ENCODE measurements at places on chromosomes 16 and 17.

GRCh38 chr16:66720766-66721165 is 24.2 kb upstream of the CMTM4 start:
- no peak for DNase-seq

GRCh38 chr17:42138749-42139492 is 15.9 kb downstream of the RAB5C start:
- no peak for DNase-seq

DNA sequence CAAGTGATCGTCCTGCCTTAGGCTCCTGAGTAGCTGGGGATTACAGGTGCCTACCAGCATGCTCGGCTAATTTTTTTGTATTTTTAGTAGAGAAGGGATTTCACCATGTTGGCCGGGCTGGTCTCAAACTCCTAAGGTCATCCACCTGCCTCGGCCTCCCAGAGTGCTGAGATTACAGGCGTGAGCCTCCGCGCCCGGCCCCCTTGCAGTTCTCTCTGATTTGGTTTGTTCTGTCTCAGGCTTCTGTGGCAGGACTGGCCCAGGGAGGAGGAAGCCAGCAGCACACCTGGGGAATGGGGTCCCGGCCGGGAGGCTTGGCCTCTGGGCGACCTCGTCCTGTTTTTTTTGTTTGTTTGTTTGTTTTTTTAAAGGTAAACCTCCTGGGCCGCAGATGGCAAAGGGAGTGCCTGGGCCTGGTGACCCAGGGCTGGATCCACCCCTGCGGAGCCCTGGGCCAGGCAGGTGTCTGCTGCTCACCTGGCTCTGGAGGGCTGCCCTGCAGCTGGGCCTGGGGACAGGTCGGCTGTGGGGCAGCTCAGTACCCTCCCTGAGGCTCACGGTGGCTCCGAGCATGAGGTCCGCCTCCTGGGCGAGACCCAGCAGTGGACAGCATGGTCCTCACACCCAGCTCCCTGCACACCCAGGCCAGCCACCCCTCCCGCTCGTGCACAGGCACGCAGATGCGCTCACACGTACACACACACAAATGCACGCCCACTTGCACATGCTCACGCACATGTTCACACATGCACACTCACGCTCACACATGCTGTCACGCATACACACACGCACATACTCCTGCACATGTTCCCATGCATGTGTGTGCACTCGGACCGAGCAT is 3.3 kb upstream of the NUDT16L1 start:
- DNase-seq = no peak

DNA sequence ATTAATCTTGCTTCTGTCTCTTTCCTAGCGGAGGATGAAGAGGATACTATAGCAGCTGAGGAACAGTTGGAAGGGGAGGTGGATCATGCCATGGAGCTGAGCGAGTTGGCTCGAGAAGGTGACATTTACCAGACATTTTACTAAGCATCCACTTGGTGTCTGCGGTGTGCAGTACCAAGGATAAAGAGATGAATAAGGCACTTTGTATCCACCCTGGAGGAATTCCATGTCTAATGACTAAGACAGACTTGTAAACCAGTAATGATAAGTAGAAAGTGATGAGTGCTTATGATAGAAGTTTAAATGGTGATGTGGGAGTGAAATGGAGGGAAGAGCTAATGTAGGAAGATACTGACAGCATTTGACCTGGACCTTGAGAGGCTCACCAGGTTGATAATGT is 12.0 kb downstream of the SRCAP start:
- no peak for DNase-seq

GRCh38 chr17:41811549-41812380 is at the start of gene P3H4:
P3H4 (minus strand) TSS chr17:41811949; CDS start chr17:41811915, 34 bp downstream.
- peak; percentile 66 for DNase-seq

DNA sequence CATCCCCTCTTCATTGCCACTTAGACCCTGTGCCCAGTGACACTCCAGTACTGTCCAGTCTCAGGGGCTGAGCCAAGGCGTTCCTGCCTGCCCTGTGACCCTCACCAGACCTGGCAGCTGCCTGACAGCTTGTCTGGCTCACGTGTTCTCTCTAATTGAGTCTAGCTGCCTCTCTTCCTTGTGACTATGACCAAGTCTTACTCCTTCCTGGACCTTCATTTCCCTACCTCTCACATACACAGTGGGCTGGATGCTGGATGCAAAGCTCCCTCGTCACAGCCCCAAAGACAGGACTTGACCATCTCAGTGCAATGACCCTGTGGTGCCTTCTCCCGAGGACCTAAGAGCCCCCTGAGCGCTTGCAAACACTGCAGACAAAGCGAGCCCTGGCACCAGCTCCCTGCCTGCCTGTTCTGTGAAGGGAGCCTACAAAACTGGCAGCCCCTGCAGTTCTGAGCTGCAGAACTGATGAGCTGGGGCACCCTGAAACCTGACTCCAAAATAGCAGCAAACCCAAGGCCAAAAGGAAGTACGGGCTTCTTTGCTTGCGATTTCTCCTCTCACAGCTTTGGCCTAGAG is 1.7 kb downstream of the DEXI start:
- DNase-seq = no peak

DNA sequence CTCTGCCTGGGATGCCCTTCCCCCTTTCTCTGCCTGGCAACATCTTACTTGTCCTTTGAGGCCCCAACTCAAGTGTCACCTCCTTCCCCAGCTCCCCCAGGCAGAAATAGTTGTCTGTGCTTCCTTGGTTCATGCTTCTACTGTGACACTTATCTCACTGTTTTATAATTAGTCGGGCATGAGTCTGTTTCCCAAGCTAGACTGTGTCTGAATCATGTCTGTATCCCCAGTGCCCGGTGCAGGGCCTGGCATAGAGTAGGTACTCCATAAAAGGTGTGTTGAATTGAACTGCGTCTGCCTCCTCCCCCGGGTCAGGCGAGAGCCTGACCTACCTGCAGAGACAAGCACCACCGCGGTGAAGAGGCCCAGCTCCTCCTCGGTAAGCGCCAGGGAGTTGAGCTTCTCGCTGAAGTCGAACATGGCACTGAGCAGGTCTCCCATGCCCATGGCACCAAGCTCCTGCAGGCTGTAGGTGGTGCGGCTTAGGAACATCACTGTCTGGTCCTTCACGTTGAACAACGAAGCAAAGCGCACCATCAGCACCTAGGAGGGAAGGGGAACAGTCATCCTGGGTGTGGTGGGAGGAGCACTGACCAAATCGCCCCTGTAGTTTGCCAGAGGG is 6.7 kb downstream of the NR1D1 start:
- no peak for DNase-seq

DNA sequence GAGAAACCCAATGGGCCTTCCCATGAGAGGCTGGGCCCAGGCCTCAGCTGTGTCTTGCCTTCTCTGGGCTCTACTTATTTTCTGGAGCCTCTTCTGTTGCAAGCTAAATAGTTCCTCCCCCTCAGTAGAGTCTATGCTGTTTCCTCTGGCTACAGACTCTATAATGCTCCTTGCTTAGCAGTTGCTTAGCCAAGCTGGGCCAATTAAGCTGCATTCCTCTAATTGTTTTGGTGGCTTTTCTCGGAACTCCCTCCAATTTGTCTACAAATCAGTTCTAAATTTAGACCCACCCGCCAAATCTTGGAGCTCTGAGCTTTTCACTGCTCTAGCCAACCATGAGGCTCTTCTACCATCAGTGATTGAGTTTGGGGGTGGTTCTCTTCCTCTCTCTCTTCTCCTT is 302.7 kb upstream of the ASIC2 start:
- DNase-seq = no peak

DNA sequence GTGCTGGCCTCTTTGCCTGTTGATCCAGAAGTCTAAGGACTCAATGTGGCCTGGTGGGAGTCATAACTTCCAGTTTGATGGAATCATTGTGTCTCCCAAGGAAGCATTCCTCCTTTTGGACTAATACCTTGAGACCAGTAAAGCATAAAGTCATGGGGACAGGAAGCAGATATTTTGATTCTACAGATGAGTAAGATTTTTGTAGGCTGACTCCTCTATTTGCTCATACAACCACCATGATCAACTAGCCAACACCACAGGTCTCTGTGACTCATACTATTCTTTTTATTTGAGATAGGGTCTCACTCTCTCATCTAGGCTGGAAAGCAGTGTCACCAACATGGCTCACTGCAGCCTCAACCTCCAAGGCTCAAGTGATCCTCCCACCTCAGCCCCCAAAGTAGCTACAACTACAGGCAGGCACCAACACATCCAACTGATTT is 6.2 kb downstream of the MT2A start:
- DNase-seq = no peak

DNA sequence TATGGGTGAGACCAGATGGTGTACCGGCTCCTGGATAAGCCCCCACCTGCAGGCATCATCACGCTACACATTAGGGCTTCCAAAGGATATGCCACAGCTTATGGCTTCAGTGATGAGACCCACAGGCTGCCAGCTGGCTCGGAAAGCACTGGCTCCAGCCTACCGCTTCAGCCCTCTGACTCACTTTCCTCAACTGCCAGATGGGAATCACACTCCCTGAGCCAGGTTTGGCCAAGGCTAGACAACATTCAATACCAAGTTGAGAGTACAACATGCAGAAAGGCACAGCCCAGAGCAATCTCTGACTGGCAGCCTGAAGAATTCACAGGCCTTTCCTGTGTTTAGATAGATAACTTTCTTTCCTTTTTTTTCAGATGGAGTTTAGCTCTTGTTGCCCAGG is 10.3 kb downstream of the CENPV start:
- DNase-seq = no peak

- DNase-seq = peak; percentile 46
Observed at GRCh38 chr17:56602292-56603130, 9.0 kb downstream of the NOG start.

- DNase-seq = no peak
Observed at GRCh38 chr17:63350364-63350763, 95.7 kb downstream of the CYB561 start.

DNA sequence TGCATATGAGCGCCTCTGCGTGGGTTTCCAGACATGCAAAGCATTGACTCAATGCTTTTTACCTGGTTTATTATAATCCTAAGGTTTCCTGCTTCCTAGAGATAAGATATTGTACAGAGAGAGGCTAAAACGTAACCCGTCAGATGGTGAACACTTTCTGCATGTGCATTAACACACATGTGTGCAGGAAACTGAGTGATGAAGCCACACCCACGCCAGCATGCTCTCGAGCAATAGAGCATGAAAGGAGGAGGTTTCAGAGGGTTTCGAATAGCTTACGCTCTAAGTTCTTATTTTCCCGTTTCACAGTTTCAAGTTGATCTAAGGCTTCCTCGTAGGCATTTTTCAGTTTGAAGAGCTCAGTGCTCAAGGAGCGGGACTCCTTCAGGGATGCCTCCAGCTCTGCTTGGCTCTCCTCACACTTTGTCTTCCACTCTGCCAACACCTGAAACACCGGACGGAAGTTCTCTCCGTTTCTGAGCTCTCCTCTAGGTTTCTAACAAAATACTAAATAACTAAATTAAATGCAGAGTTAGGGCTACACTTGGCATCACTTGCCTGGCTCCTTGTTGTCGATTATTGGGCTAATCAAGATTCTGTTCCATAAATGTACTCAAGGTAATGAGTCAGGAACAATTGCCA is 23.2 kb downstream of the MYH3 start:
- no peak for DNase-seq

DNA sequence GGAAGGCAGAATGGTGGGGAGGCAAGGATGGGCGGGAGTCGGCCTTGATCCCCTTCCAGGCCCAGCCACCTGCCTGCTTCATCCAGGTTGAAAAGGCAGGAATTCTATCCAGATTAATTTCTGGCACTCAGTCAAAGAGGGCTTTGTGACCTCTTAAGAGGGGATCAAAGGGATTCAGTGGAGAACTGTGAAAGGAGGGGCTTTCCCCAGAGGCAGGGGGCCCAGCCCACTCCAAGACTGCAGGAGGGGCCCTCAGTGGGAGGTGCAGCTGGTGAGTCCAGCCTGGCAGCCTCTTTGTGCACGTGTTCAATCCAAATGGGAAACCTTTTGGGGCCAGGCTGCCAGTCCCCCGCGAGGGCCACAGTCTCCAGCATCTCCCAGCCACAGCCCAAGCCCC is 148.5 kb upstream of the PLCG2 start:
- DNase-seq = no peak

Measured in CD4-positive, alpha-beta T cell treated with Interleukin-4 for 4 hours (primary cell).